ENCODE measurements at places on chromosomes 1 and 21. TPM values are rescaled to one million over a fixed set of nuclear protein-coding genes. Genes with fewer than 3 reads are reported as not detected.

DNA sequence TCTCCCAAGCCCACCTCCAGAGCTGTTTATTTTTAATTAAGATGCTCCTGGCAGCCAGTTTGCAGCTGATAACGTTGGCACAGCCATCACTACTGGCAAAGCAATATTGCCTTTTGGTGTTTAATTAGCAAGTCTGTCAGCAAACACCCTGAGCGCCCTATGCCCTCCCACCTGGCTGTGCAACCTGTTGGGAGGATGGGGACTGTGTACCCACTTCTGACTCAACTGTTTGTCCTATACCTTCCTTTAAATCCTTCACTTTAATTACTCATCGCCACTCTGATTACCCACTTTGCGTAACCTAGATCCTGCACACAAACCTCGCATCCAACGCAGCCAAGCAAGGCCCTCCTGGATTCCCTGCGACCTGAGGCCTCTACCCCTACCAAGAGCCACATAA, 67.1 kb downstream of the BCAR3 start:
- no peaks in the 10 kb centered on the region for H3K27me3 ChIP-seq
- no peaks in the 10 kb centered on the region for H3K36me3 ChIP-seq
- H3K4me1 ChIP-seq, result peaks cover 8% of the 10 kb centered on the region
- peak; percentile 73 for DNase-seq
- H3K4me3 ChIP-seq, result no peak overlapping the region

DNA sequence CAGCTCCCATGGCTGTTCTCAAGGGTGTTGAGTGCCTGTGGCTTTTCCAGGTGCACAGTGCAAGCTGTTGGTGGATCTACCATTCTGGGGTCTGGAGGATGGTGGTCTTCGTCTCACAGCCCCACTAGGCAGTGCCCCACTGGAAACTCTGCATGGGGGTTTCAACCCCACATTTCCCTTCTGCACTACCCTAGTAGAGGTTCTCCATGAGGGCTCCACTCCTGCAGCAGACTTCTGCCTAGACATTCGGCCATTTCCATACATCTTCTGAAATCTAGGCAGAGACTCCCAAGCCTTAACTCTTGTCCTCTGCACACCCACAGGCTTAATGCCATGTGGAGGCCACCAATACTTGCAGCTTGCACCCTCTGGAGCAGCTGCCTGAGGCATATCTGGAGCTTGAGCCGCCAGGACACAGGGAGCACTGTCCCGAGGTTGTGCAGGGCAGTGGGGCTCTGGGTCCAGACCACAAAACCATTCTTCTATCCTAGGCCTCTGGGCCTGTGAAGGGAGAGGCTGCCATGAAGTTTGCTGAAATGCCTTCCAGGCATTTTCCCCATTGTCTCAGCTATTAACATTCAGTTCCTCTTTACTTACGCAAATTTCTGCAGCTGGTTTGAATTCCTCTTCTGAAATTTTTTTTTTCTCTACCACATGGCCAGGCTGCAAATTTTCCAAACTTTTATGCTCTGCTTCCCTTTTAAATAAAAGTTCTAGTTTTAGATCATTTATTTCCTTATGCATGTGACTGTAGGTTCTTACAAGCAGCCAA, 8.8 kb upstream of the CAPN8 start:
- no peaks in the 10 kb centered on the region for H3K27me3 ChIP-seq
- H3K4me1 ChIP-seq, result no peaks in the 10 kb centered on the region
- H3K4me3 ChIP-seq, result no peak overlapping the region

- DNase-seq, result no peak
- H3K36me3 ChIP-seq, result no peaks in the 10 kb centered on the region
- no peaks in the 10 kb centered on the region for H3K27me3 ChIP-seq
- no peak overlapping the region for H3K27ac ChIP-seq
- no peak overlapping the region for H3K4me3 ChIP-seq
These were observed 188.5 kb downstream of the HLX start for GRCh38 chr1:221067721-221068120.

DNA sequence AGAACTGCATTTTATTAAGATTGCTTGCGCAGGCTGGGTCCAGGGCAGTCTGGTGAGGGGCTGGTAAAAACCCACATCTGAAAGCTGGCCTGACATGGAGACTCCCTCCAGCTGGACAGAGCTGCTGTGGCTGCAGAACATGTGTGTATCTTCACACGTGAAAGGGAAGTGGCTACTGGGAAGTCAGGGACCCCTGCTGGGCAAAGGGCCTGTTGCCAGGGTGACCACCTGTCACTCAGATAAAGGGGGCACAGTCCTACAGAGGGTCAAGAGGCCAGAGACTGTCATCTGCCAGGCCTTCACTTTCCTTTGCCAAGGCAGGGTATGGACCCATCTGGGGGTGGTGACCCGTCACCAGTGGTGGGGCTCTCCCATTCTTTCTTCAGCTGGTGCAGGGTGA, 17.5 kb downstream of the NKAIN1 start:
- H3K4me3 ChIP-seq, result no peak overlapping the region
- H3K27me3 ChIP-seq, result no peaks in the 10 kb centered on the region
- no peaks in the 10 kb centered on the region for H3K4me1 ChIP-seq
- H3K27ac ChIP-seq, result no peak overlapping the region

- H3K27ac ChIP-seq, result no peak overlapping the region
- no peak overlapping the region for H3K4me3 ChIP-seq
- no peaks in the 10 kb centered on the region for H3K4me1 ChIP-seq
- H3K36me3 ChIP-seq, result no peaks in the 10 kb centered on the region
- DNase-seq, result no peak
These were observed 740.6 kb downstream of the KCNT2 start for GRCh38 chr1:195867638-195868037.

DNA sequence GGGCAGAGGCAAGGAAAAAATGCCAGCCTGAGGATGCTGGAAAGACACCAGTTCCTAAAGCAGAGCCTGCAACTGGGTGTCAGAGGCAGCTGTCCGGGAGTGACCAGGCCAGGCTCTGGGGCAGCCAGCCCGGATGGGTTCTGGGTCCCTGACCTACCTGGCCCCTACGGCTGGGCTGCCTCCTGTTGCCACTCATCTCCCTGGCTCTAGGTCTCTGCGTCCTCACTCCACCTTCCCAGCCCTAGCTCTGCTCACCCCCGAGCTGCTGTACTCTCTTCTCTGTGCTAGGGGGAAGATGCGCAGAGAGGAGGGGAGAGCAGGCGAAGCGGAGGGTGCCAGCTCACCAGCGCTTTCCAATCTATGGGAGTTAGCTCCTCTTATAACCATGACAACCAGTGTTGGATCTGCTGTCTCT, 9.0 kb downstream of the ARHGEF2 start:
- no peaks in the 10 kb centered on the region for H3K4me1 ChIP-seq
- no peak overlapping the region for H3K4me3 ChIP-seq
- no peaks in the 10 kb centered on the region for H3K27me3 ChIP-seq
- no peak for DNase-seq
- no peak overlapping the region for H3K27ac ChIP-seq

- H3K27me3 ChIP-seq, result peaks cover 4% of the 10 kb centered on the region
- H3K4me1 ChIP-seq, result peaks cover 19% of the 10 kb centered on the region
- peak within 1 kb of the TSS; percentile 49 for H3K27ac ChIP-seq
- peak; percentile 61 for DNase-seq
These were observed at the start of gene COL18A1 for GRCh38 chr21:45404730-45405270. COL18A1 (plus strand) TSS chr21:45405165; CDS start chr21:45405231, 66 bp downstream.

DNA sequence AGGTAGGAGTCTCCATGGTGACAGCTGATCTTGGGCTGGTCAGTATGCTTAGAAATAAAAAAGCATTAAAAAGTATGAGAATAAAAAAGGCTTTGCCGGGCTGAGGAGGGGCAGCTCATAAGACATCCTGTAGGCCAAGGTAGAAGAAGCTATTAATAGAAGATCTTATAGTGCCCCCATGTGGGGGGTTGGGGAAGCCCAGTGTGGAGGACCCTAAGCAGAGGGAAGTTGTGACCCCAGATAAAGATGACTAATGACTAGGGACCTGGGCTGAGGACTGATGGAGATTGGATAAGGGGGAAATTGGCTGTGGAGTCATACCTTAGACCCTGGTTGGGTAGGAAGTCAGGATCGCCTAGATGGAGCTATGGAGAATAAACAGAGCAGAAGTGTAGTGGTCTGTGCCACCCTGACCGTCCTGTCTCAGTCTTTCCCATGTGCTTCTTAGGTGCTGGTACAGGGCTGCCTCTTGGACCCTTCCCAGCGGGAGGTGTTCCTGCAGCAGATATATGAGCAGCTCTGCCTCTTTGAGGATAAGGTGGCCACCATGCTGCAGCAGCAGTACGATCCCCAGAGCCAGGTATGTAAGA, 25.0 kb downstream of the SZT2 start:
- H3K27me3 ChIP-seq, result no peaks in the 10 kb centered on the region
- H3K4me3 ChIP-seq, result no peak overlapping the region
- H3K4me1 ChIP-seq, result no peaks in the 10 kb centered on the region
- H3K27ac ChIP-seq, result no peak overlapping the region

DNA sequence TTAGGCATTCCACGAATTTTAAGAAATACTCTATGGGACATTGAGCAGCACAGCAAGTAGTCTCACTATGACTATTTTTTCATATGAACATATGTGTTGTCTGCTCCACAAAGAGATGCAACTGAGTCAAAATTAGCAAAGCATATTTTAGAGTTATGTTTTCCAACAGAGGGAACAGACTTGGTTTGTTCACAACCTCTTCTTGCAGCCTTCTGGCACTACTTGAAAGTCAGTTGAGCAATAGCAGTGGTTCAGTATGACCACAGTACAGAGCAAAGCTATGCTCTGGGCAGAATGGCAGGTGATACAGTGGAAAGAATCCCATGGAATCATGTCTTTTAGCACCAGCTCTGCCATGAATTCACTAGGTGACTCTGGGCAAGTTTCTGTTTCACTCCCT, 5.2 kb downstream of the CCN1 start:
- no peak overlapping the region for H3K4me3 ChIP-seq
- H3K36me3 ChIP-seq, result no peaks in the 10 kb centered on the region
- H3K27ac ChIP-seq, result no peak overlapping the region
- H3K4me1 ChIP-seq, result peaks cover 4% of the 10 kb centered on the region
- no peaks in the 10 kb centered on the region for H3K27me3 ChIP-seq

- no peak overlapping the region for H3K4me3 ChIP-seq
- H3K27ac ChIP-seq, result no peak overlapping the region
- no peaks in the 10 kb centered on the region for H3K36me3 ChIP-seq
These were observed 22.5 kb upstream of the GBP5 start for GRCh38 chr1:89295187-89295586.

GRCh38 chr21:16058896-16059295, 329.1 kb downstream of the USP25 start:
- H3K4me1 ChIP-seq, result no peaks in the 10 kb centered on the region
- no peak overlapping the region for H3K27ac ChIP-seq
- no peaks in the 10 kb centered on the region for H3K36me3 ChIP-seq
- H3K4me3 ChIP-seq, result no peak overlapping the region
- DNase-seq, result no peak

- peak overlapping the region; percentile 17 for H3K27ac ChIP-seq
- peaks cover 5% of the 10 kb centered on the region for H3K36me3 ChIP-seq
- peak; percentile 35 for DNase-seq
- H3K4me3 ChIP-seq, result no peak overlapping the region
- H3K27me3 ChIP-seq, result no peaks in the 10 kb centered on the region
These were observed 16.0 kb downstream of the DHRS3 start for GRCh38 chr1:12601700-12602658.

- H3K36me3 ChIP-seq, result no peaks in the 10 kb centered on the region
- H3K4me3 ChIP-seq, result peak overlapping the region; percentile 100
- DNase-seq, result no peak
- H3K4me1 ChIP-seq, result peaks cover 20% of the 10 kb centered on the region
- peak overlapping the region; percentile 97 for H3K27ac ChIP-seq
These were observed 2.2 kb downstream of the RNF19B start for GRCh38 chr1:32962248-32962896.

GRCh38 chr1:163444665-163445064, 122.9 kb downstream of the NUF2 start:
- DNase-seq, result no peak
- no peak overlapping the region for H3K27ac ChIP-seq
- H3K27me3 ChIP-seq, result no peaks in the 10 kb centered on the region
- no peaks in the 10 kb centered on the region for H3K36me3 ChIP-seq
- no peaks in the 10 kb centered on the region for H3K4me1 ChIP-seq

GRCh38 chr1:68173283-68173935, 58.9 kb downstream of the WLS start:
- no peak for DNase-seq
- H3K36me3 ChIP-seq, result no peaks in the 10 kb centered on the region
- no peaks in the 10 kb centered on the region for H3K4me1 ChIP-seq
- no peak overlapping the region for H3K27ac ChIP-seq

Gene AXDND1
- total RNA-seq, result not detected

Gene TIAM1
- total RNA-seq, result 13.2 TPM

Gene DIP2A
- 71.0 TPM for total RNA-seq

Gene CAPN2
- 218 TPM for total RNA-seq

Gene PODN
- 7.0 TPM for total RNA-seq

Gene OR10J1
- not detected for total RNA-seq

Gene MYOG
- not detected for total RNA-seq

Gene PTGS2
- 1.7 TPM for total RNA-seq

All from Peyer's patch (tissue), 4 donors.